ENCODE measurements at places on chromosomes 1 and 21.

GRCh38 chr1:2378956-2379732 lies 12.2 kb downstream of the MORN1 start:
- DNase-seq = no peak

- DNase-seq = no peak
Measured at GRCh38 chr1:100469578-100469977, 68.4 kb upstream of the GPR88 start.

DNA sequence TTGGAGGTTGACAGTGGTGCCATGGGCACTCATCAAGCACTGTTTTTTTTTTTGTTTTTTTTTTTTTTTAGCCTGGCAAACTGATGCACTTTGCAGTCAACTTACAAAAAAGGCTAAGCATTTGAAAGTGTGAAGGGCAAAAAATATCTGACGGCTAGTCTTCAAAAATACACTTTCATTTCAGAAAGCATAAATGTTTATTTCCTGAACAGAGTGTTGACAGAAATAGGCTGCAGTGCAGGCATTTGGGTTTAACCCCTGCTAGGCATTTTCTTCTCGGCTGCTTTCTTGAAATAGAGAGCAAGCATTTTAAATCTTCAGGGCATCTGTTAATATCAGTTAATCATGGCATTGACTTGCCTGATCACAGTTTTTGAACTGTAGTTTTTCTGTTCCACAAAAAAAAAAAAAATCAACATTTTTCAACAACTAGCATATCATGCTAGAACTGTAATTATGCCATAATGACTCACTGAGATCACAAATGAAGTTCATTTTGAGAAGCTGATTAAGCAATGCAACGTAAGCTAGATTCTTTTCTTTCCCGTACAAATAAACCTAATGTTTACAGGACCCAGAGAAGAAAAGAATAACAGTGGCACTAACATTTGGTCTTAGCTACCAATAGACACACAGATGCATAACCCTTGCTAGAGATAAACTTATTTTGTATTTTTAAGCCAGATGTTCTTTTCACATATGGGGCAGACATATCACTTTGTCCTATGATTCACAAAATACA lies 100.4 kb upstream of the USH2A start:
- DNase-seq = no peak

- DNase-seq = no peak
Measured at GRCh38 chr1:68819190-68819829, 322.4 kb upstream of the DEPDC1 start.

DNA sequence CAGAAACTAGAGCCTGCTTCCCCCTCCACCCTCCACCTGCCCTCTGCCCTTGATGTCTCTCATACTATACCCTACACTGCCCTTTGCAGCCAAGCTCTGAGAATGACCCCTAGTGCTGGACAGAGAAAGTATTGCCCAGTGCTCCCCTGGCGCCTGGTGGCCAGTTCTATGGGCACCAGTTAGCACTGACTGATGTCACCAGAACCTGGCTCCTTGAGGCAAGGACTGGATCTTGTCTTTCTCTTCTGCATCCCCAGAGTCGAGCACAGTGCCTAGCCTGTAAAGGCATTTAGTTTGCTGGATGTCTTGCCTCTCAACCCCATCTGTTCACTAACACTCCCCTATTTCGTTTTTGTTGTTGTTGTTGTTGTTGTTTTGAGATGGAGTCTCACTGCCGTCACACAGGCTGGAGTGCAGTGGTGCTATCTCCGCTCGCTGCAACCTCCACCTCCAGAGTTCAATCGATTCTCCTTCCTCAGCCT lies 5.9 kb downstream of the PHLDA3 start:
- no peak for DNase-seq

GRCh38 chr1:3403388-3404231 lies 50.9 kb upstream of the ARHGEF16 start:
- no peak for DNase-seq

DNA sequence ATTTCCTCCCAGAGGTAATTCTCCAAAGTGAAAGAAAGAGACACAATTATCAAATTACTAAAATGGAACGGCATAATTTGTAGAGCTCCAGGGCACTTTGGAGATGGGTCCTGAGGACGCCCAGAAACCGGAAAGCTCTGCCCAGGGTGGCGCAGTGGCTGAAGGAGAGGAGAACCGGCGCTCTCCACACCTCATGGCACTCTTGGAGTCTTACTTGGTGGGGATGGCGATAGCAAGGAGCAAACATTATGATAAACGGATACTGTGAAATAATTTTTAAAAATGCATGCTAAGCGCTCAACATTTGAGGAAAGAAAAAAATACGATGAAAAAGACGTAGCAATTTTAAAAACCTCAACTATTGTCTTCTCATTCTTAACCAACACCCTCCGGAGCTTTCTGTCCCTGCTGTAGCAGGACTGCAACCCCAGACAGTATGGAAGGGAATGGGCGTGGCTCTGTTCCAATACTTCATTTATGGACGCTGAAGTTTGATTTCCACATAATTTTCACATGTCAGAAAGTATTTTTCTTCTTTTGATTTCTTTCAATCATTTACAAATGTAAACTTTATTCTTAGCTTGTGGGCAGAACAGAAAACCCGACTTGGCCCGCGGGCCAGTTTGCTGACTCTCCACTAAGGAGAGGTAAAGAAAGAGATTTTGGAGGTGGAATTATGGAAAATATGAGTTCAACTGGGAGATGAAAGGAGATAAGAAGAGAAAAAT lies 1.1 kb downstream of the S100A11 start:
- DNase-seq = no peak

DNA sequence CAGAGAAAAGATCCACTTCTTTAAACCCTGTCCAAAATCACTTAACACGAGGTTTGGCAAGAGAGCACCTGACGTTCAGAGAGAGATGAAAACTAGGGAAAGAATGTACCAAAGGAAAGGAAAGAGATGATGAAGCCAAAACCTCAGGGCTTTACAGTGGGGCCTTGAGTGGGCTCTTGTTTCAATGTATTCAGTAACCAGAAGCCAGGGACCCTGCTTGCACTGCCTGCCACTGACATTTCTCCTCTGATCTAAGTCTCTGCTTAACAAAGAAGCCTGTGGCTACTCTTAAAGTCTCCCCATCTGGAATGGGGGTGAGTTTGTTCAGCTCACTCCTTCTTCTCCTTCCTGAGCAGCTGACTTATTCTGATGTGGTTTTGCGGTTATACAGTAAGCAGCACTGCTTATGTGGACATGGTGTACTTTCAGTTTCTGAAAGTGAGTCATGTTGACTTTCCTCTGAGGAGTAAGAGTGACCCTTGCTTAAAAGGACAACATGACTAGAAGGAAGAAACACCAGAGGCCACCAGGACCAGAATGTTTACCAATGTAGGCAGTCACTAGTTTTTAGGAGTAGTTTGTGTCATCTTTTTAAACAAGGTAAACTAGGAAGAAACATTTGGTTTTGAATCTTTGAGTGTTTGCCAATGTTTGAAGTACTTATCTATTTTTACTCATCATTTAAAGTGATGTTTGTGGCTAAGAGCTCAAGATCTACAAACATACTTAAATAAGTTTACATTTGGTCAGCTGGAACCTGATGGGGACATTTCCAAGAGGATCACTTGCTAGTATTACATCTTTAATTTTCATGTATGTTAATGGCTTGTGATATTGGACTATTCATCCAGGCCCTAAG lies 87.4 kb downstream of the FASLG start:
- no peak for DNase-seq

GRCh38 chr1:109923131-109923945 lies 12.7 kb downstream of the CSF1 start:
- DNase-seq = no peak

DNA sequence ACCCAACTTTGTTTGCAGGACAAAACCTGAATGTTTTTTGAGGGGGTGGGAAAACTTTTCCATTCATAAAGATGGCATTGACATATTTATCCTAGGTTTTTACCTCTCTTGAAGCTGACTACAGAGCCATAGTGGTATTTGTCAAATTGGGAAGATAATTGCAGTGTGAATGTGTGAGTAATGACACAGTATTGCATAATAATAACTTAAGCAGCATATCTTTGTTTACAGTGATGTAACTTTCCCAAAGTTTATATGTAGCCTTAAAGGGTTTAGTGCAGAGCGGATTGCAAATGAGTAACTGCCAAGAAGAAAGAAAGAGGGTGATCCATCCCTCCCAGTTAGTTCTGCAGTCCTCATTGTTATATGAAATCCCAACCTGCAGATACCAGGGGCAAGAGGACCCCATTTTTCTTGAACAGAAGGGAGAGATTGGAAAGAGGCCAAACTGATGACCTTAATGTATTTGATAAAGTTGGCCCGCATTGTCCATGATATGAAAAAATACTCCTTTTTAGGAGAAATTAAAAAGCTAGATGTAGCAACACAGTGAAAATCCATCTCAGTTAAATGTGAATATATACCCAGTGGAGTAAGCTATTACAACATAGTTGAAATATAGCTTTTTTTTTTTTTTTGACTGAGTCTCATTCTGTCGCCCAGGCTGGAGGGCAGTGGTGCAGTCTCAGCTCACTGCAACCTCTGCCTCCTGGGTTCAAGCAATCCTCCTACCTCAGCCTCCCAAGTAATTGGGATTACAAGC lies 23.7 kb upstream of the NFIA start:
- DNase-seq = no peak

- DNase-seq = no peak
Measured at GRCh38 chr1:81873946-81874345, 73.2 kb downstream of the ADGRL2 start.

GRCh38 chr1:168568346-168568745 lies 8.1 kb upstream of the XCL1 start:
- DNase-seq = no peak

DNA sequence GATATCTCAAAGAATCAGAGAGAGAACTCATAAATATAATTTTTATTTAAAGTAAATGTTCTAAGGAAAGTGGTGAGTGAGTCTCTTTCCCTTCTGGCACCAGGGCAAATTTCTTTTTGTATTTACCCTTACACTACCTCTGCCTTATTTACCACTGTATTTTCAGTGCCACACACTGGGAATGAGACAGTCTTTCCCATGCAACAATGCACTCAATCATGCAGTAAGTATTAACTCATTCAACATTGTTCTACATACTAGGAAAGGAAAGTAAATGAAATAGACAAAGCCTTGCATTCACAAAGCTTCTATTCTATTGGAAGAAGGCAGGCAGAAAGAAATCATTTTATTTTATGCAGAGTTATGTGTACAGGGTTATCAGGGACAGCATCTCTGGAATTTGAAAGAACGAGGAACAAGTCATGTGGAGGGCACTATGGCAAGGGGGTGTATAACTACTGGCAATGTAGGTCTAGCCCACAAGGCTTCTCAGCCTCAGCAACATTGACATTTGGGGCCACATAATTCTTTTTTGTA lies 129.8 kb upstream of the PRDX6 start:
- DNase-seq = no peak

DNA sequence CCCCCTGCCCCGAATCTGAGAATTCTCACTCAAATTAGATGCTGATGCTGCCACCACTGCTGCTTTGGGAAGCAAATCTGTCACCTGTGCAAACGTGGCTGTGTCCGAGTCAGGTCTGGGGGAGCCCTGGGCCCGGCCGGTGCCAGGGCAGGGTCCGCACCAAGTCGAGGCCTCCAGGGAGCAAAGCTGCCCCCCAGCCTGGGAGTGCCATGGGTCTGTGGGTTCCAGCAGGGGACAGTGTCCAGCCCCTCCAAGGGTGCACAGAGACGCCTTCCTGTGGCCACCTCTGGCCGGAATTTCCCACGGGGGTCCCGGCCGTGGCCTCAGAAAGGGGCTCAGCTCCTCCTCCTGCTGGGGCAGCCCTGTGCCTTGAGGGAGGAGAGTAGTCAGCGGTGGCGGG lies 27.7 kb upstream of the TTLL10 start:
- DNase-seq = no peak

DNA sequence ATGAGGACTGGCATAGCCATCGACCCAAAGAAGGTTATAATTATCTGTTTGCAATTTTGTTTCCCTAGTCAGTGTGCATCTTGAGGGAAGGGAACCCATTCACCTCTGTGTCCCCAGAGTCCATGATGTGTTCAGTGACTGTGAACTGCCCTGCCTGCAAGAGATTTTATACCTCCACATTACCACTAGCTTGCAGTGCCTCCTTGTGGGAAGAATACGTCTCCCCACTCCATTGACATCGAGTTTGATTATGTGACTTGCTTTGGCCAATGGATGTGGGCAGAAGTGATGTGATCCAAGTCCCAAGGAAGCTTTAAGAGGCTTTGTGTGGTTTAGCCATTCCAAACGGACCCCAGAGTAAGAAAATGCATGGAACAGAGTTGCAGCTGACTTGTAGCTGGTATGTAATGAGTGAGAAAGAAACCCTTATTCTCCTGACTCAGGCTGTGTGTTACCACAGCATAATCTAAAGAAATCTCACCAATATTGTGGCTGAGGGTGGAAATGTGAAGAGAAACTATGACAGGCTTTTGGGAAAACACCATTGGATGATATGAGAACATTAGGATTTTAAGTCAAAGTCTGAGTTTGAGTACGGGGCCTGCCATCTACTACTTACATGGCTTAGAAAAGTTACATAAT lies 47.8 kb upstream of the NRDC start:
- no peak for DNase-seq

DNA sequence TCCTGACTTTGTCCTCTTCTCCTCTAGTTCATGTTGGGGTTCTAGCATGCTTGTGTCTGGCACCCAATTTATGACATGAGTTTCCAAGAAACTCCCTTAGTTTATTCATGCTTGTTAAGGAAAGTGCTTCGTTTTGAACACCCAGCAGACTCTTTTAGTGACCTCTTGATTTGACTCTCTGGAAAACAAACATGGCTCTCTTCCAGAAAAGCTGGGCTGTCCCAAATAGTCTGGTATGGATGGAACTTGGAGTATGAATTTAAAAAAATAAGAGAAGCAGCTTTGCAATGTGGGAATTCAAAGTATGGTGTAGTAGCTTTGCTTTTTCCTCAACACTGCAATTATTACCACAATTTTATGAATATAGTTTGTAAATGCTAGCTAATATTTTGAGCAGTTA lies 143.4 kb upstream of the C8B start:
- no peak for DNase-seq

DNA sequence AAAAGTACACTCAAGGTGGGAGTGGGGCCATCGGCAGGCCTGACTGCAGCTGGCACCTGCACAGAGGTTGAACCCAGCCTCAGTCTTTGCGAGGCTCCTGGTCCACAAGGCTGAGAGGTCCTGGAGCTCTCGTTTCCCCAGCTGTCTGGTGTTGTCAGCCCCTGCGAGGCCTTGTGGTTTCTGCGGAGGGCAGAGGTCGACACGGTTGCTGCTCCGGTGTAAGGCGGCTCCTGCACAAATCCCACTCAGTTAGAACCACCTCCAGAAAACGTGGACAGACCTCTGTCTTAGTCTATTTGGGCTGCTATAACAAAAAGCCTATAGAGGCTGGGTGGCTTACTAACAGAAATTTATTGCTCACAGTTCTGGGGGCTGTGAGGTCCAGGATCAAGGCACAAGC lies 5.8 kb downstream of the KIAA1614 start:
- DNase-seq = no peak
